Occipital lobe (tissue), 3 donors: ENCODE measurements at places on chromosomes 13 and 19.

DNA sequence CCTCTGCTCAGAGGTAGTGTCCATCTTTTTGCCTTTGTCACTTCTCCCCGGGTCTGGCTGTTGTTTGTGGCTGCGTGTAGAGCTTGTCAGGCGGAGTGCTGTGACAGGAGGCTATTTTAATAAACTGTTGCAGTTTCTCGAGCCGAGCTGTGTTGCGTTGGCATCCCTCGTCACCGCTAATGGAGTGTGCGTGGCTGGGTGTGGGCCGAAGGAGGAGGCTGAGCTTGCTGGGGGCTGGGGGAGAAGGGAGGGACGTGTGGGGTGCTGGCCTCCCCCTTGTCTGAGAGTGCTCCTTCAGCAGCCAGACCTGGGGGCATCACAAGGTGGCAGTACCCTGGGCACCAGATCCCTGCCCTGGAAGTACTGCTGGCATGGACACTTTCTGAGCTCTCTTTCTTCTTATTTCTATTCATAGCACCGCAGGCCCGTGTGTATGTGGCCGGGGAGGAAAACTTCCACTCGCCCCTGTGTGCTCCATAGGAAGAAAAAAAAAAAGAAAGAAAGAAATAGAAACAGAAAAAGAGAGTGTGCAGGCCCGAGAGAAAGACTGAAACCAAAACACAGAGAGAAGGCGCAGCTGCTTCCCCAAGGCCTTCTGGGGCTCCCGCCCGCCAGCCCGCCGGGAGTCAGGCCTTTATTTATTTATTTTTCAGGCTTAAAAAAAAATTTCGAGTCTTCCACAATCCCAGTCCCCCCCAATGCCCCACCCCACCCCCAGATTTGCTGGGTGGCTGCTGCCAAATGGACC lies 27.0 kb downstream of the NFIX start:
- no peak for DNase-seq

GRCh38 chr19:39398297-39398864 lies 7.2 kb downstream of the MED29 start:
- no peak for DNase-seq

DNA sequence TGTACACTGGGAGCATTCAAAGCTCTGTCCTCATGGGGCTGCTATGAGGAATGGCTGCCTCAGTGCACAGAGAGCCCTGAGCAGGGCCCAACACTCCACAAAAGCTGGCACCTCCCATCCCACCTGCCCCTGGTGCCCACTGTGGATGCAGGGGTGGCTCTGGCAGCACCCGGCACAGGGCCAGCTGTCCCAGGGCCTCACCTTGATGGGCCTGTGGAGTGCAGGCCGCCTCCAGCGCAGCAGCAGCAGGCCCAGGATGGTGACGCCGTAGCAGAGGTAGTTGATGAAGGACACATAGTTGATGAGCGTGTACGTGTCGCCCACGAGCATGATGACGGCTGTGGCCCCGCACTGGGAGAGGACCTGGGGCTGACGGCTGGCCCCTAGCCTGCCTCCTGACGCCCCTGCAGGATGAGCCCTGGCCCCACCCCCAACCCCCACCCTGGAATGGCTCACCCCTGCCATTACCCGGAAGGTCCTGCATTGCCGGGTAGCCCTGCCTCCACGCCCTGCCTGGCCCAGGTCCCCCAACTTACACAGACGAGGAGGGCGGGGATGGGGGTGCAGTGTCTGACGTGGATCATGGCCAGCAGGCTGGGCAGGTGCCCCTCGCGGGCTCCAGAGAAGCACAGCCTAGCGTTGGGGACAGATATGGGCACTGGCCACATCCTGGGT lies 15.2 kb downstream of the SLC7A10 start:
- no peak for DNase-seq

DNA sequence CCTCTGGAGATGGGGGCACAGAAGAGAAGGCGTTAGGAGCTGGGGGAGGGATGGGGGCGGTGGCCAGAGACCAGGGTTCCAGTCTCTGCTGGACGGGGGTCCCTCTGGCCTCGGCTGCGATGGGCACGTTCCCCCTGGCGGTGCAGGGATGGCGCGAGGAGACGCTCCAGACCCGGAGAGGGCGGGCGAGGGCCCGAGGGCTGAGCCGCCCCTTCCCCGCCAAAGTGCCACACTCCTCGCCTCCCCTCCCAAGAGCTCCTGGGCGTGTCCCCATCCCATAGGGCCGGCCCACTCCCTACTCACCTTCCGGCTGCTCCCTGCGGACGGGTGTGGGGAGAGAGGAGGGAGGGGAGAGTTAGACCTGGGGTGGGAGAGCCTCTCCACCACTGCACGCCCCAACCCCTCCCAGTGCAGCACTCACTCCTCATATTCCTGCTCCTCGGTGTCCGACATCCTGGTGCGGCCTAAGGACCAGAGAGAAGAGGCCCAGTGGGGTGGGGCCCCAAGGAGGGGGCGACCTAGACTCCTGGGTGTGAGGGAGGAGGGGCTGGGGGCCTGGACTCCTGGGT lies 2.2 kb downstream of the TNNT1 start:
- DNase-seq, result no peak

GRCh38 chr13:44303681-44304432 lies 69.8 kb upstream of the SERP2 start:
- DNase-seq, result no peak

GRCh38 chr19:44647144-44647543 lies 3.4 kb downstream of the PVR start:
- no peak for DNase-seq

DNA sequence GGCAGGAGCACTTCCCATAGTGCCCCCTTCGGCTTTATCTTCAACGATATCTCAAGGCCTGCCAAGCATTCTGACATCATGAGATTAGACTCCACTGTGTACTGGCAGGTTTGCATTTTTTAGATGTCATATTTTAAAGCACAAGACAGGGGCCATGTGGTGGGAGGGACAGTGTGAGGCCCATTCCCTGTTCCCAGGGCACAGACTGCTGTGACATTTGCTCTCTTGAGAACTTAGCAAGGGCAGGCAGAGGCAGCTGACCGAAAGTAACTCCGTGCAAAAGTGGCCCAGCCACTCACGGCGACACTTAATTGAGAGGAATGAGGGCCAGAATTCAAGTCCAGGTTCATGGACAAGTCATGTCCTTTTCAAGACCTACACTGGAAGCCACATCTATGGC lies 201.8 kb downstream of the COL4A1 start:
- DNase-seq, result no peak

- DNase-seq, result no peak
These were observed 227.7 kb downstream of the B3GLCT start for GRCh38 chr13:31427151-31428100.

GRCh38 chr19:53132141-53132991 lies at the start of gene ZNF415:
ZNF415 (minus strand) TSS chr19:53132910; CDS start chr19:53122676, 10,234 bp downstream.
- DNase-seq, result peak; percentile 66

DNA sequence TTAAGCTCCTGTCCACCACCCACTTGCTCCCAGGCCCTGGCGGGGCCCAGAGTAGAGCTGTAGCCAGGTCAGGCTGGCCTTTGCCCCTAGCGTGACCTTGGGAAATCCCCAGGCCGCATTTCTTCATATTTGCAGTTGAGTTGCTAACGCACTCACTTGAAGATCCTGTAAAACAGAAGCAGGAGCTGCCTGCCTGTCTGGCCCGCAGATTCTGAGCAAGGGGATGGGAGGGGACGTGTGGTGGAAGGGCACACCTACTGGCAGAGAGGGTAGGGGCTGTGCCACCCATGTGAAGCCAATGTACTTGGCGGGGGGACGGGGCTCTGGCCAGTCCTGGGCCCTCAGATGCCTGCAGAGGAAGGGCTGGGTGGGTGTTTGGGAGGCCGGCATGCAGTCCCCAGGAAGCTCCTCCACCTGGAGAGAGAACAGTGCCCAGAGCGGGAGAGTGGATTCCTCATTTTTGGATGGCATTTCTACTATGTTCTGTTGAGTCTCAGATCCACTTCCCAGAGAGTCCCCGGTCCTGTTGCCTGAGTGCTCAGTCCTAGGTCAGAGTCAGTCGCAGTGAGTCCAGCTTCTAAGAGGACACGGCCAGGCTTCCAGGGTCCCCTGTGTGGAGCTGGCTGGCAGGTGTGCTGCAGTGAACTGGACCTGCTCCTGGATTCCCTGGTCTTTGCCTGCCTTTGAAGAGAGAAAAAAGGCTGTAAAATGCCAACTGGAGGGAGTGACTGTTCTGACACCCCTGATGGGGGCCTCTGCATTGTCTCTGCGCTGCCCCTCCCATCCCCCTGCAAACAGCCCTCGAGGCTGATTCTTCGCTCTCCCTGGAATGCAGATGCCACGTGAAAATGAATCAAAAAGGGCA lies 62.9 kb downstream of the GGACT start:
- DNase-seq, result no peak

- DNase-seq, result no peak
These were observed 12.8 kb downstream of the CAPS start for GRCh38 chr19:5926641-5927440.

DNA sequence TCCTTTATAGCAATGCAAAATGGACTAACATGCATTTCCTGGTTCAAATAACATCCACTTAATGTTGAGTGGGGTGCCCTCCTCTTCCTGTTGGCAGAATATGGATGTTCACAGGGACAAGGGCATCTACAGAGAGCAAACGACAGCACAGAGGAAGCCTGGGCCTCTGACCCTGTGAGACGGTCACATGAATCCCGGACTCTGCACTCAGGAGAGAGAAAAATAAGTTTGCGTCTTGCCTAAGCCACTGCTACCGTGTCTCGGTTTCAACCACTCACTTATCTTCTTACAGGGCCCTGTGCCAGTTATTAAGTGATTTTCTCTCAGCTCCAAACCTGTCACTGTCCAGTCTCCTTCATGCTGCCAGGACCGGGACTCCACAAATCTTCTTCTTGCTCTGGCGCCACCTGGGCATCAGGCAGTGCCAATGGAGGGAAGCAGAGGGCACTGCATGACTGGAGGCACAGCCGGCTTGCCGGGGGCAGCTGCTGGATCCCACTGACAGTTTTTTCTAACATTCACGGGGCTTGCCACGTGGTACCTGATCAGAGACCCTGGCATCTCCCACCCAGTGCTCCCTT lies 11.8 kb downstream of the LIG1 start:
- no peak for DNase-seq

- DNase-seq, result peak; percentile 60
These were observed at the start of gene UNC13A for GRCh38 chr19:17687857-17688784. UNC13A (minus strand) TSS chr19:17688354; CDS start chr19:17688199, 155 bp downstream.

DNA sequence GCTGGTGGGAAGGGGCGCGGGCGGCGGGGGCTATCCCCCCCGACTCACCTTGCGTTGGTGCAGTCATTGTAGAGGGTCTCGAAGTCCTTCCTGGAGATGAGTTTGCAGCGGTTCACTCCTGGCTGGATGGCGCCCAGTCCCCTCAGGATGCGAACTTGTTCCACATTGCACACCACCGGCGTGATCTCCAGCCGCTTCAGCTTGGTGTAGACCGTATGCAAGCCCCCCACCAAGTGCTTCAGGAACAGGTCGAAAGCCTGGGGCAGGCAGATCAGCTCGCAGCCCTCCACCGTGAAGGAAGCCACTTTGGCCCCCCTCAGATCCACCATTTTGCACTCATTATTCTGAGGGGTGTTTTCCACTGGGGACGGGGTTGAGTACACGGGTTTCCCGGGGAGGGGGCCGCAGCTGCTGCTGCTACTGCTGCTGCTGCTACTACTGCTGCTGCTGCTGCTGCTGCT lies 1.1 kb downstream of the DACH1 start:
- DNase-seq, result no peak

- DNase-seq, result no peak
These were observed 7.5 kb upstream of the C2CD4C start for GRCh38 chr19:416416-416815.

GRCh38 chr19:52943134-52943883 lies 19.4 kb downstream of the ZNF816 start:
- DNase-seq, result no peak

DNA sequence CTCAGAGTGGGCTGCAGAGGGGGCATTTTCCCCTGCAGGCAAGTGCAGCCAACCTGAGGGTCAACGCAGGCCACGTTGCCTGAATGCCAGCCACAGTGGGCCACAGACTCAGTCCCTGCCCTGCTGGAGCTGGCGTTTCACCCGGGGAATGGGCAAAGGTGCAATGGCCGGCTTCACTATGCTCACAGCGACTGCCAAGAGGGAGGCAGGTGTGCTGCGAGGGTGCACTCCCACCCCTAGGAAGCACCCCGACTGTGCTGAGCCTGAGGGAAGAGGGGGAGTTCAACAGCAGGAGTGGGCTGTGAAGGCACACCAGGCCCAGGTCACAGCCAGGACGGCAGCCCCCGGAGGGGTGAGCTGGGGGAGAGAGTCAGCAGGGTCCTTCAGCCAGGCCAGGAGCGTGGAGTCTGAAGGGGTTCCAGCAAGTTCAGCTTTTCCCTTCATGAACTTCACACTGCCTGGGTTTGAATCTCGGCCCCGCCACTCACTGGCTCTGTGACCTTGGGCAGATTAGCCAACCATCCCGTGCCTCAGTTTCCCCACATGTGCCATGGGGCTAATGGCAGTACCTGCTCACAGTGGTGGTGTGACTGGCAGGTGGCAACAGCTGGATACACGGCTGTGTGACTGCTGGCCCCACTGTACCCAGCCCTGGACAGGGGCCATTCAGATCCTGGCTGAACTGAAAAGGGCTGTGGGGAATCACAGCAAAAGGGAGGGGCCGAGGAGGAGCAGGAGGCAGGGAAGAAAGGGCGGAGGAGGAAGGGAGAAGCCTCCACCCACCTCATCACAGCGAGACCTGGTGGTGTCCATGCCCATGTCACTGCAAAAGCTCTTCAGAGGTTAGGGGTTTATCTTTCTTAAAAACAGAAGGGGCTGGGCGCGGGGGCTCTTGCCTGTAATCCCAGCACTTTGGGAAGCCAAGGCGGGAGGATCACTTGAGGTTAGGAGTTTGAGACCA lies 7.6 kb downstream of the TRAPPC6A start:
- no peak for DNase-seq

GRCh38 chr13:94921181-94921580 lies 208.8 kb upstream of the SOX21 start:
- DNase-seq, result no peak

GRCh38 chr19:46529622-46530451 lies 34.2 kb upstream of the PNMA8B start:
- peak; percentile 51 for DNase-seq

DNA sequence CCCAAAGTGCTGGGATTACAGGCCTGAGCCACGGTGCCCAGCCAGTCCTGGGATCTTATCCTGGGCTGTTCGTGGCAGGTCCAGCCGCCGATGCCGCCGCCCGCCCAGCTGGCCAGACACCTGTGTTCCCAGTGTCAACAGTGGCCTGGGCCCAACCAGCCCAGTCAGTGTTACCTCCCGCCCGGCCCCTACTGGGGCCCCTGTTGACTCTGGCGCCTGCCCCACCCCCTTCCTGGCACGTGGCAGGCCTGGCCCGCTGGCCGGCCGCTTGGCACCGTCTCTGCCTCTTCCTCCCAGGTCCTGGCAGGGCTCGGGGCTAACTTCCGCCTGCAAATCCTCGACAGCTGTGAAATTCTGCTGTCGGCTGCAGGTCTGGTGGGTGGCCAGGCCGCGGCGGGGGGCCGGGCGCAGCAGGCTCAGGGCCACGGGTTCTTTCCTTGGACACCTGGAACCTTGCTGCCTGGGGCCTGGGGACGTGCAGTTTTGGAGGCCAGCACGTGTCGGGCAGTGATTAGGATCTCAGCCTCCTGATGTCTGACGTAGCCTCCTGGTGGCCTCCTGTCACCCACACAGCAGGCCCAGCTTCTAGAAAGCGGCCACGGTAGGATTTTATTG lies 9.1 kb downstream of the ARID3A start:
- DNase-seq, result no peak

GRCh38 chr19:49451430-49452181 lies at the start of gene PIH1D1:
PIH1D1 (minus strand) TSS chr19:49451814; CDS start chr19:49451574, 240 bp downstream.
- DNase-seq, result peak; percentile 94
